ENCODE measurements at places on chromosomes 3 and 15.

- DNase-seq, result peak; percentile 22
These were observed 7.8 kb downstream of the EIF1B start for GRCh38 chr3:40317061-40317855.

- DNase-seq, result no peak
These were observed 7.4 kb downstream of the EPHA3 start for GRCh38 chr3:89114841-89115223.

DNA sequence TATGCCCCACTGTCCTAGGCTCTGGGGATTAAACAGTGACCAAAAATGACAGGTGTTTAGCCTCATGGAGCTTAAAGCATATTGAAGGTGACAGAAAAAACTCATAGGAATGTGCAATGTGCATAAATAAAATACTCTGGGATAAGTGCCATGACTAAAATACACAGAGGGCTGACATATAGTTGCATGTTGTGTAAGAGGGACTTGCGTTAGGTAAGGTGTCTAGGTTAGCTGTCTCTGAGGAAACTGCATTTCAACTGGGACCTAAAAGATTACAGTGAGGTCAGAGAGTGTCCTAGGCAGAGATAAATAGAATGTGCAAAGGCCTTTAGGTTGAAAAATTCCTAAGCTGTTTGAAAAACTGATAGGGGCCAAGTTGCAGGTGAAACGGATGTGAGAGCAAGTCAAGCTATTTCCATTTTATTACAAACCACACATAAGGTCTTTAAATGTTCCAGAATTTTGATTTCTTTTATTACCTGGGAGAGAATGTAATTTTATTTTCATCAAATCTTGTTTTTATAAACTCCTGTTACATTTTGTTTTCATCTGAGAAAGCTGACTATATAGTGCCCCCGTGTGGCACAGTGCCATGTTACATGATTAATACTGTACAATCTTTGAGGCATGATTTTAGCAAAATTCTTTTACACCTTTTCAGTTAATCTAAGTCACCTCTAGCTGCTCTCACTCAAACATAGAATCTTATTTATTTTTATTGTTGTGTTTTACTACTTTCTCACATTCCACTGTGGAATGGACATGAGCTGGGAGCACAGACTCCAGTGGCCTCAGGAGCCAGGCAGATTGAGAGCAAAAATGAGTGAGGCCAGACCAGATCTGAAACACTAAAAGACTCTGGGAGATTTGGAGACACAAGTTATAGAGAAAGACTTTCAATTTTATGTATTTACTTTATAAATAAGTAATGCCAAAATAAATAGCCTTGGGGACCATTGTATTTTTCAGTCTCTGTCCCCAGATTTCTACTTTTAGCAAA, 259.6 kb upstream of the ZNF717 start:
- DNase-seq, result no peak

DNA sequence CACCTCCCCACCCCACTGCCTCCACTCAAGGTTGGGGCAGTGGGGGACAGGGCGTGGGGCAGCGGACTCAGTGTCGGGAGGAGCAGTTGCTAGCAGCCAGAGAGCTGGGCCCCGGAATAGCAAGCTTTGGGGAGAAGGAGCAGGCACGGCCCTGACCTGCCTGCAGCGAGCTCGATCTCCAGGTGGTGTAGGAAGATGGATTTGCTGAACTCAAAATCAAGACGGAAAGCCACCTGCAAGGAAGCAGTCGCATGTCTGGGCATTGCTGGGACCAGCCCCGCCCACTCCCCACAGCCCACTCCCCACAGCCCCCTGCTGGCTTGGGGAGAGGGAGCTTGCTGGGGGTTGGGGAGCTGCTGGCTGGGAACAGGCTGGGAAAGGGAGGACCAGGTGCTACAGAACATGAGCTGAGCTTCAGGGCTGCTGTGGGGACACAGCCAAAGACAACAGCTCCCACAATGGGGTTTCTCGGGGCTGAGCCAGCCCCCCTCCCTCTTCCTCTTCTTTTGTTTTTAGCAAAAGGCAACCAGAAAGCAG, 38.0 kb downstream of the FEM1B start:
- DNase-seq, result no peak

- no peak for DNase-seq
These were observed 1.7 kb downstream of the CCR1 start for GRCh38 chr3:46206282-46207015.

DNA sequence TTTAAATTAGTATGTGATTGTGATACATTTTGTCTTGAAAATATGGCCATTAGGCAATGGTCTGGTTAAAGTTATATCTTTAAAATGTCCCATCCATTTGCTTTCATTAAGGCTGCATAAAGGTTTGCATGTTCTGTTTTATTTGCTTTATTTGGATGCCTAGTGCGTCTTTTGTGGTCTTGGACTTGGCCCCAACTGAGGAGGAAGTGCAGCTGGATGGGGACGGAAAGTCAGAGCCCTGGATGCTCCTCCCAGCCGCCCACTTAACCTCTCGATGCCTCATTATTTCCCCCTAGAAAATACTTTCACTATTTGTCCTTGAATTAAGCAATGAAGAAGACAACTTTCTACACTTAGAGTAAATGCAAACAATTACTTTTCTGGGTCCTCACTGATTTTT, 898.2 kb downstream of the MCTP2 start:
- no peak for DNase-seq

DNA sequence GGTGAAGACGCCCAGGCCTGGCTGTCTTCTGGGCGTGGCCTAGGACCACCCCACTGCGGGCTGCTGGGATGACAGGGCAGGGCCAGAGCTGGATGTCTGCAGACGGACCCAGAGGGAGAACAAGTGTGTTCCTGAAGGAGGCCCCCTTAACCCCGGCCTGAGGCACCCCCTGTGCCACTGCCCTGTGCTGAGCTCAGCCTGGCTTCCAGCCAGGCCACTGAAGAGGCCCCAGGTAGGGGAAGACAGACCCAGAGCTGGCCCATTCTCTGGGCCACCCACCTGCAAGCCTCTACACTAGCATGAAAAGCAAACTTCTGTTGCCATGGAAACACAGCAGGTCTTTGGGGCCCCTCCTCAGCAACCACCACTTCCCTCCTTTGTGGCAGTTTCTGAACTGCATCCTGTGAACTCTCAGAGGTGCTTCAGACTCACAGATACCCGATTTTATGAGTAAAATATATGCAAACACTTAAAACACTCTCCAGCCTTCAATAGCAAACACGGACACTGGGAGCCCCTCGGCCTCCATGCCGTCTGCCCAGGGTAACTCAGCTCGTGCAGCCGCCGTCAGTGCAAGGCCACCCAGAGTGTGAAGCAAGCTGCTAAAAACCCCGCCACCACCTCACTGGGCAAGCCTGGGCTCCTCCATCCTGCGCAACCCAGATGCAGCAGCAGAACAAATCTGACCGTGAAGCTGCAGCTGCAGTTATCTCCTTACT, 42.5 kb downstream of the CMTM6 start:
- DNase-seq, result no peak

GRCh38 chr3:33159981-33160380, 46.2 kb downstream of the CRTAP start:
- DNase-seq, result no peak

GRCh38 chr3:17742880-17743657, 638 bp upstream of the TBC1D5 start:
- DNase-seq, result no peak

GRCh38 chr15:71651750-71652186, 158.6 kb upstream of the NR2E3 start:
- DNase-seq, result peak; percentile 15

DNA sequence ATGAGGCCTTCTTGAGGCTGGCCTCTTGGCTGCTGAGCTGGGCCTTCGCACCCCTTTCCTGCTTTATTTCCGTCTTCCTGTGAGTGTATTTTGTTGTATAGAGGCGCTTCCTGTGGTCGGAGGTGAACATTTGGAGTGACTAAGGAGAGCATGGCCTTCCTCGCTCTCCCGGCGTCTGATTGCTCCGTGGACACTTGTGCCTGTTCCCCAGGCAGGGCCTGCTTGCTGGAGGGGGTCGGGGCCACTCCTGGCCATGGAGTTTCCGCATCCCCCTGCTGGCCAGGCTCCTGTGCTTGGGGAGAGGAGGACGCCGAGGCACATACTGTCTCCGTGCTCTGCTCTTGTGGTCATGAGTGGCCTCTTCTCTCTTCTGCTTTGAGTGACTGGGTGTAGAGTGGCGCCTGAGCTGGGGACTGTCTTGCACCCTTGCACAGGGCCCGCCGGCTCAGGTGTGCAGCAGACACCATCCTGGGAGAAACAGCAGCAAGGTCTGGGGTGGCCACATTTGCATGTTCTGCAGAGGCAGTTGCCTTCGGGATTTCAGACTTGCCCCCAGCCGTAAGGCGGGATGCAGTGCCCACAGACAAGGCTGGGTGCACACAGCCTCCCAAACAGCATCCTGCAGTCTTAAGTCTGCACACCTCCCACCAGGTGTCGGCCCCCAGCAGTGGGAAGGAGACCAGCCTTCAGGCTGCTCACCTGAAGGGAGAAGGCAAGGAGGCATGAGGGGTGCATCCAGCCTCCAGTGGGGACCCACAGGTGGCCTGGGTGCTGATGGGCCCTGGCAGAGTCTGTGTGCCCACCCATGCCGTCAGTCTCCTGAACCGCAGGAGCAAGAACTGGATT, 16.4 kb downstream of the KLF13 start:
- no peak for DNase-seq

DNA sequence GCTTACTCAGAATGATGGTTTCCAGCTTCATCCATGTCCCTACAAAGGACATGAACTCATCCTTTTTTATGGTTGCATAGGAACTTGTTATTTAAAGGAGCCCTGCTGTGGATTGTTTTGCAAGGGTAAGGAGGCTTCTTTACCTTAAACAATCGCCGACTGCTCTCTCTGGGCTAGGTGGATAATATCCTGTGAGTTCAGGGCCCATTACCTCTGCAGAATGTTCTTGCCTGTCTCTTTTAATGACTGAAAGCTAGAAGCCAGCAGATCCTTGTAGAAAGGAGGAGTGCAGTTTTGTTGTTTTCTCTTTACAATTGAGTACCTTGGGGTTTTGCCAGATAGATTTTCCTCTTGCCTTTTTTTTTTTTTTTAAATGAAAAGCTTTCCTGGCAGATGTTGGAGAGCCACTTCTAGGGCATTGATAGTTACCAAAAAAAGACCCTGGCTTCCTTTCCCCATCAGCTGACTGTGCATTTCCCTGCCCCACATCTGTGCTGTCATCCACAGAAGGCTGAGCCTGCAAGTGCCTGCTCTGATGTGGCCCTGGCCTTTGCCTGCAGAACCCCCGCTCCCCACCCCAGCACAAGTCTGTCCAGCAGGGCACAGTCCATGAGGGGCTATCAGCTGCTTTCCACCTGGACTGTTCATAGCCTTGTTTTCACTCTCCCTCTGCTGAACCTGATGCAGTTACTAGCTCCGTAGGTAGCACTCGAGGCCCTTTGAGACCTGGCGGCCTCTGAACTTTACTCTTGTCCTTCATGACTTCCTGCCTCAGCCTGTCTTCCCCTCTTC, 113.1 kb downstream of the CHCHD6 start:
- no peak for DNase-seq

DNA sequence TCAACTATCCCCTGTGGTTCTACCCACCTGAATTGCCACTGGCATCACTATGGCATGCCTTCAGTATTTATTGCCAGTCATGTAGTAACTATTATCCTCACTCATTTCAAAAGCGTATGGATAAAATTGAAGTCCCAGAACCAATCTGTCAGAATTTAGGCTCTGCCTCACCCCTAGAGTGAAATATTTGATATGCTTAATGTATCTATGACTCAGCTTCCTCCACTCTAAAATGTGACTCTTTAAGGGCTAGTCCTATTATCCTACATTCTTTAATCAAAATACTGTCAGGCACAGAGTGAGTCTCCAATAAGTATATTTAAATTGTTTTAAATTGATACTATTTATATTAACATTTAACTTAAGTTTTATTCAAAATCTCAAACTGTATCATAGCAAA, 27.6 kb downstream of the ARPP21 start:
- DNase-seq, result no peak

DNA sequence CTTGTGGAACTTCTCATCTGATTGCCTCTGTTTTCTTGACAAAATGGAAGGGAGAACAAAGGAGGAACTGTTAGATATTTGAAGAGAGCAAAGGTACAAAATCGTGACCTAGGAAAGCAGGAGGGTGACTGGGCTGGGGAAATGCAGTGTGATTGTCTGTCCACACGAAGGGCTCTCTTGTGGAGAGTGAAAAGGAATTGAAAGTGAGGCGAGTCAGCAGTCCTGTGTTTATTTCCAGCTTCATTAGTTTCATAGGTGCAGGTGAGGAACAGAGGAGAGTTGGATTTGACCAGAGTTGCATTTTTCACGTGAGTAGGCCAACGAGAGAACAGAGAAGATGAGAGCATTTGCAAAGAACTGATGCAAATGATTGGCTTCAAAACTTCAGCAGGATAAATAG, 336.4 kb upstream of the SATB1 start:
- DNase-seq, result no peak

- DNase-seq, result no peak
These were observed 84.7 kb upstream of the LRRN1 start for GRCh38 chr3:3714572-3714971.

- no peak for DNase-seq
These were observed 486.0 kb upstream of the AGTR1 start for GRCh38 chr3:148211725-148212124.

DNA sequence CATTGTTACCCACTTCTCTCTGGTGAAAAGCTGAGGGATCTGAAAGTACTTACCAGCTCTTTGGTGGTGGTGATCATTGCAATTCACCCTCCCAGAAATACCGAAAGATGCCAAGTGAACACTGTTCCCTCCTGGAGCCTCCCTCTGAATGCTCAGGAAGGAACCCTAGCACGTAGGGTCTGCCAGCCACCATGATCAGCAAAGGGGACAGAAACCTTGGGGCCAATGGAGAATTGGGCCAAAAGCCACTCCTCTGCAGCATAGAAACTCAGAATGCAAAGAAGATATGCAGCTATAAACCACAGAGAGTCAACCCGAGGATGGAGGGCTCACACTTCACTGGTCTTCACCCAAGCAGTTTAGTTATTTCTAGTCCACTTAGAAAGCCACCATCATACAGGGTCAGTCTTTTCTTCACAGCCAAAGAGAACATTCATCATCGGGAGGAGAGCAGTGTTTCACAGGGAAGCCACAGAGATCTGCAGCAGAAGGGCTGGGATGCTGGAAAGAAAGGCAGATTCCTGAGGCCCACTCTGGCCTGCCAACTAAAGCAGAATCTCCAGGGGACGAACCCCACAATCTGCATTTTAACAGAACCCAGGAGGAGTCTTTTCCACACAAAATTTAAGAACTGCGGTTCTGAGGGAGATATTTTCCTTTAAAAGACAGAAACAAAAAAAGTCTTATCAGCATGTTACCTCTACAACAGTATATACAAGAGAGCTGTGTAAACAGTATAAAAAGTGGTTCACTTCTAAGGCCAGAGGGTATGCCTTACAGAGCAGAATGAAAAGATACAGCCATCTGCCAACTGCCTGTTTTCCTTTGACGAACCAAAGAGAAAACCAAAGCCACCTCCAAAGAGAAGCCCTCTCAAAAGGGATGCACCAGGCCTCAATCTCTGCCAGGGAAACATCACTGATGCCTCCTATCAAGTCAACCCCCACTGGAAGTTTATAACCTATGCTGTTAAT, 11.3 kb downstream of the TBC1D2B start:
- DNase-seq, result no peak

GRCh38 chr3:194554473-194555123, 67.8 kb upstream of the ATP13A3 start:
- DNase-seq, result no peak

- DNase-seq, result no peak
These were observed 307.7 kb downstream of the TUSC7 start for GRCh38 chr3:117017135-117017894.
